SW480 (cell line): ENCODE measurements at places on chromosomes 6 and 20.

DNA sequence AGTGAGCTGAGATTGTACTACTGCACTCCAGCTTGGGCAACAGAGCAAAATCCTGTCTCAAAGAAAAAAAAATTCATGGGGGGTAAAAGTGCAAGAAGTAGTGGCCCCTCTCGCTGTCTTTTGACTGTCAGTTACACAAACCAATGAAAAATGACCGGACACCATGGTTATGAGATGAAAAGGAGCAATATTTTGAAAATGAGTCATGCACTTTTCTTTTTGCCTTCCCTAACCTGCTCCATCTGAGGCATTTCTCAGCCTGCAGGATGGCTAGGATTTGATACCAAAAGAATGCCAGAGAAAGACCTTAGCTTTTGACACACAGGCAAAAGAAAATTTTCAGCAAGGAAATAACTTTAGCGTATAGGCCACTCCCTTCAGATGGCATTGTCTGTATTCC lies 181.7 kb upstream of the ARID1B start:
- no peak for DNase-seq

DNA sequence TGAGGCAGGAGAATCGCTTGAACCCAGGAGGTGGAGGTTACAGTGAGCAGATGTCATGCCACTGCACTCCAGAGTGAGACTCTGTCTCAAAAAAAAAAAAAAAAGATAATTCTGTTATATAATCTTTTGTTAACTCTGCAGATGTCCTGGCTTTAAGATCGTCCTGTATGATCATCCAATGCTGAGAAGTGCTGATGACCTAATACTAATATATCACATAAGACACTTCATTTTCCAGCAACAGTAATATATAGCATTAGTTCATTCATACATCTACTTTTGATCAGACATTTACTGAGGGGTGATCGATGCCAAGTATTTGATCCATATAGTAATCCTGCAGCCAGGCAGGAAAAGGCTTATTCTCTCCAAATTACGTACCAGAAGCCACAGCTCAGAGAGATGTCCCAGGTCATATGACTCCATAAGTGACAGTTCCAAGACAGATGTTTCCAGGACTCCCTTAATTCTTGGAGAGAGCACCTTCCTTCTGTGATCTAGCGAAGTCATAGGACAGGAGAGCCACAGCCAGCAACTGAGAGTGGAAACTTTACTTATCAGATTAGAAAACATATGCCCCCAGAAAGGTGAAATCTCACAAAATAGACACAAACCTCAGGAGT lies 60.7 kb downstream of the SHLD1 start:
- DNase-seq = no peak

DNA sequence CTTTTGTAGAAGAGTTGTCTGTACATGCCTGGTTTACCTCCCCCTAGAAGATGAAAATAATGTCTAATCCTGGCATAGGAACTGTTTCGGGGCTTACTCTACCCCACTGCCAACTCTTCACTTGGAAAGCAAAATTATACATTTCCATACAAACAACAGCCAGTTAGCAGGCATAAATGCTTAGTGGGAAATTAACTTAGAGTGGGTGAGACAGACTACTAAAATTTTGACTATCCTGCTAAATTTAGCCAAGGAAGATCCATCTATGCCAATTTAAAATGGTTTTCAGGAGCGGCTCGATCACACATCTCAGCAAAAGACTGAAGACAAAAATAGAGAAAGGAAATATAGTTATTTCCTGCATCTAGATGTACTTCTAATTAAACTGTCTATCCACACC lies 221.2 kb downstream of the TPBG start:
- no peak for DNase-seq

GRCh38 chr6:115667478-115668026 lies 393.1 kb downstream of the FRK start:
- DNase-seq = no peak

DNA sequence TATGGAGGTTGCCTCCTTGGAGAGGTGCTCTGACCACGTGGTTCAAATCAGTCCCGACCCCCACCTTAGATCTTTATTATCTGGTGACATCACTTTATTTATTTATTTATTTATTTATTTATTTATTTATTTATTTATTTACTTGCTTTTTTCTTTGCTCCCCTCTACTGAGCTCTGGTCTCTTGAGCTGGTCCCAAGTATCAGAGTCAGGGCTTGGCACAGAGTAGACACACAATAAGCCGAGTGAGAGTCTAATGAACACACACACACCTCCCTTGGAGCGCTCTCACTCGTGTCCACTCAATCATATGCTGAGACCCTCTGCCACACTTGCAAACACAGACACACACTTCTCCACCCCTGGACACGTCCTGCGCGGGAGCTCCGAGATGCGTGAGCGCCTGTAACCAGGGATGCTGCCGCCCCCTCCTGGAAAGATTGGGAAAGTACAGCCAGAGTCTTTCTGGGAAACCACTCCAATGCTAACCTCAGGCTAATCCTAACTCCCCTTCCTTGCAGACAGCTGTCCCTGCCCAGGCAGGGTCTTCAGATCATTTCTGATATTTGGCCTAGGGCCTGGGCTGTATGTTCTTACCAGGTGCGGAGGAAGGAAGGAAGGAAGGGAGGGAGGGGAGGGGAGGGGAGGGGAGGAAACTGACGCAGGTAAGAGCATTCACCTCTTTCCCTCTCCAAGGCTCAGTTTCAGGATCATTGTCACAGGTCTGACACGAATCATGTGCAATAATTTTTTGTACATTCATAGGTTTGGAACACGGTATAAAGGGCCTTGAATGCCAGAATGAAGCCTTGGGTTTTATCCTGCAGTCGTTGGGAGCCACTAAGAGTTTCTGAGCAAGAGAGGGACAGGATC lies 70.9 kb downstream of the STK35 start:
- DNase-seq = peak; percentile 59

DNA sequence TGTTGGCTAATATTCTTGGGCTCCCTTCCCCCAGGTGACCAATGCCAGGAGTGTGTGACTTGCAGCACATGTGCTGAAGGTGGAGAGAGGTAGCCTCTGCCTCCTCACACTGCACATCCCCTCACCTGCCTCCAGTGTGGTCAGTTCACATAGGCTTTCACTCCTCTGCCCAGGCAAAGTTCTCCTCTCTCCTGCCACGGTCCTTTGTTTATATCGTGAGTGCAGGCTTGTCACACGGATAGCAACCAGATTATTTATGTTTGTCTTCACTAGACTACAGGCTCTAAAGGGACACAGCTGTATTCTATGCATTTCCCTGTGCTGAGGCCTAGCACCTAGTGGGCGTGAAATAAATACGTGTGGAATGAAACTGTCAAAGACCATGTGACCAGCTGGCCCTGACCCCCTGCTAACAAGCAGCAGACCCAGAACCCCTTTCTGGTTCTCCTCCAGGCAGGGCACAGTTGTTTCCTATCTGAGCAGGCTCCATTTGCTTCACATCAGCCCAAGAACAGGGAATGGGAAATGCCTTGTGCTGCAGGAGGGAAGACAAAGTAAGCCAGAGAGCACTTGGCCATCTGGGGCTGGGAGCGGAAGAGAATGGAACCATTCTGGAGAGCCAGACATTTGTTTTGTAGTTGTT lies 42.3 kb downstream of the UNC5CL start:
- peak; percentile 2 for DNase-seq

DNA sequence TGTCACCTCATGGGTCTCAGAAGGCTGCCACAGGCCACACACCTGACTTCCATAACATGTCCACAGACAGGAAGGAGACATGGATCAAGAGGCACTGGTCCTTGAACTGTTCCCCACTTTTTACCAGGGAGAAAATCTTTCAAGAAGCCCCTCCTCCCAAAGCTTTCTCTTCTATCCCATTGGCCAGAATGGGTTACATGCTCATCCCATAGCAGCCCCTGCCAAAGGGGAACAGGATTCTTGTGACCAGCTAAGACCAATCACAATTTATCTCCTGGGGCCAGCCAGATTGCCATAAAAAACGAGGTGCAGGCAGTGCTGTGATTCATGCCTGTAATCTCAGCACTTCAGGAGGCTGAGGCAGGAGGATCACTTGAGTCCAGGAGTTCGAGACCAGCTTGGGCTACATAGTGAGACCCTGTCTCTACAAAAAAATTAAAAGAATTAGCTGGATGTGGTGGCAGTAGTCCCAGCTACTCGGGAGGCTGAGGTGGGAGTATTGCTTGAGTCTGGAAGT lies 59.4 kb downstream of the TMEM242 start:
- no peak for DNase-seq

DNA sequence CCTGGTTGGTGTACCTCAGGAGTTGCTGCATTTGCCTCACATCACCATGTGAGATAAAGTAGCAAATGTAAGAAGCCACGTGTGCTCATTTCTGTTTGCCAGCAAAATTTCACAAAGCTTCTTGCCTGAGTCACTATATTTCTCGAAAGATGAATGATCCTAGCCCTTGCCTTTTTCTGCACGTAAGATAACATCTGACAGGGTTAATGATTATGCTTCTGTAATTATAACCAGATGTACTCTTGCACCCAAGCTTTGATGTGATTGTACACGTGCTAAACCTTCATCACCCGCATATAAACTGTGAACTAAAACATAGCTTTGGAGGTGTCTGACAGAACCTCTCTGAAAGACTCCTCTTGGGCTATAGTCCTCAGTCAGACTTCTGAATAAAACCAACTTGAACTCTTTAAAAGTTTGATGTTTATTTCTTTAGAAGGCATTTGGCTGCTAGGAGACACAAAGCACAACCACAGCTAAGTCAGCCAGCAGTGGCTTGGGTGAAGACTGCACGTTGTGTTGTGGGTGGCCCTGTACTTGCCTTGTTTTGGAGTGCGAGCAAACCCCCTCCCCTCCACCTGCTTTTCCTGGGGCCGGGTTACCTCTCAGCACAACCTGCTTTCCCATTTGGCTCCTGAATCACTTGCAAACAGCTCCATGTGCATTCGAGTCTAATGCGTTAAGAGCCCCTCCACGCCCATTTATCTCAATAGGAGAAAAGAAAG lies 19.3 kb downstream of the PROKR2 start:
- DNase-seq = peak; percentile 13

GRCh38 chr6:41111017-41111416 lies 38.2 kb downstream of the NFYA start:
- no peak for DNase-seq

- no peak for DNase-seq
Observed at GRCh38 chr6:15906420-15907016, 222.4 kb upstream of the MYLIP start.

DNA sequence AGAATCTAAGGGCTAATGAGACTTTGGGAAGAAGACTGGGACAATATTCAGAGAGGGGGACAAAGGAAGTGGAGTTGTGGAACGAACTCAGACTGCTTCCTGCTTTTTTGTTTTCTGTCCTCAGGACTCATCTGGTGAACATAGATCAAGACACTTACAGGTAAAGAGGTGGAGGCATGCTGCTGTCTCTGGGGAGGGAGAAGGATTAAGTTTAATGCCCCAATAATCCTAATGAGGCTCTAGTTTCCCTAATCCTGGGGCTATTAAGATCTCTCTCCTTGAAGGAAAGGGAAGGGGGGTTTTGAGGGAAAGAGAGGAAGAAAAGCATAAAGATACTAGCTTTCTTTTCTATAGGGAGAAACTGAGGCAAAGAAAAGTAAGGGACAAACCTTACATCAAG lies 4.6 kb downstream of the MSH5 start:
- DNase-seq = no peak
